ENCODE measurements at places on chromosomes 12 and 14. TPM values are rescaled to one million over a fixed set of nuclear protein-coding genes. Genes with fewer than 3 reads are reported as not detected.

Gene TEAD4
- 3.8 TPM for total RNA-seq

GRCh38 chr14:106876711-106877110 is 1350.3 kb downstream of the TMEM121 start:
- no peak overlapping the region for H3K4me3 ChIP-seq
- H3K27me3 ChIP-seq = peaks cover 26% of the 10 kb centered on the region
- H3K27ac ChIP-seq = no peak overlapping the region
- H3K36me3 ChIP-seq = no peaks in the 10 kb centered on the region
- DNase-seq = no peak

GRCh38 chr12:116443821-116444589 is 115.2 kb upstream of the MAP1LC3B2 start:
- no peak overlapping the region for H3K27ac ChIP-seq
- peaks cover 8% of the 10 kb centered on the region for H3K4me1 ChIP-seq
- DNase-seq = peak; percentile 47
- H3K36me3 ChIP-seq = no peaks in the 10 kb centered on the region

DNA sequence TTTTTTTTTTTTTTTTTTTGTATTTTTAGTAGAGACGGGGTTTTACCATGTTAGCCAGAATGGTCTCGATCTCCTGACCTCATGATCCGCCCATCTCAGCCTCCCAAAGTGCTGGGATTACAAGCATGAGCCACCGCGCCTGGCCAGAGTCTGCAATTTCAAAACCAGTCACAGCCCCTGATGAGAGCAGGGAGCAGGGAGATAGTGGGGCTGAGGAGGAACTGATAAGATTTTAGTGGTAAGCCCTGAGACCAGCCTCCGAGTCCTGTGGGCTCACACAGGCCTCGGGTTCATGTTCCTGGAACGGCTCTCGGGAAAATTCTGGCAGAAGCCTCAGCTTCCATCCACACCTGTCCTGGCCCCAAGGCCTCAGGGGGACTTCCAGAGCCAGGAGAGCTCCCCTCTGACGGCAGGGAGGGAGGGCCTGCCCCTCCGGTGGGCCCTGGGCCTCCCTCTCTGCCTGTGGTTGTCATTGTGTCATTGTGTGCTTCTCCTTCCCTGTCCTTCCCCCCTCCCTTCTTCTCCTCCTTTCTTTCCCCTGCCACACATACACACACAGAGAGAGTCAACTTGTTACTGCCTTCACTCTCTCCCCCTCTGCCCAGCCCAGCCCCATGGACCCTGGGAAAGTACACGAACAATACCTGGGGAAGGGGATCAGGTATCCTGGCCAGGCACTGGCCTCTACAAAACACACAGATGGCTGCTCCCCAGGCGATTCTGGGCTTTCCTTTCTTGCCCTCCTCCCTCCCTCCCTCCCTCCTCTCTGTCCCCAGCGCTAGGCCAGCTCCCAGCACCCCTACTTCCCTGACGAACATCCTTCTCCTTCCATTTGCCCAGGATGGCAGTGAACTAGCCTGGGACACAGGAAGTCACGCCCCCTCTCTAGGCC is 294.1 kb downstream of the DPF3 start:
- H3K27ac ChIP-seq = no peak overlapping the region
- peaks cover 10% of the 10 kb centered on the region for H3K27me3 ChIP-seq
- H3K4me3 ChIP-seq = no peak overlapping the region

Gene INSM2
- total RNA-seq = not detected

DNA sequence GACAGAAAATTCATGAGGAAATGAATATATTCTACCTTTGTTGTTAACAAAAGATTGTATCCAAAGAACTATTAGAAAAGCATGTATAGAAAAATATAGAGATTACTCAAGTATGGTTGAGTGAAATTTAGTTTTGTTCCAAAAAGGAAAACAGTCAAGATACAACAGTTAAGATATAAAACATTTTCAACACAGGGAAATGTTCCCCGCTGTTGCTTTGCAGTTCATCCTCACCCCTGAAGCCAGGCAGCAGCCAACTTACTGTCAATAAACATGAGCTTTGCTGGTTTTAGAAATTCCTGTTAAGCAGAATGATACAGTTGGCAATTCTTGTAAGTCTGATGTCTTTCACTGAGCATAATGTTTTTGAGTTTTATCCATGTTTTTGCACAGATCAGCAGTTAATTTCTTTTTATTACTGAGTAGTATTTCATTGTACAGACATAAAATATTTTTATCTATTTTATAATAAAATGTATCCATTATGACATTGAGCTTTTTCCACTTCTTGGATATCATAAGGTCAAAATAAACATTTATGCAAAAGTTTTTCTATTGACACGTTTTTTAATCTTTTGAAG is 1.2 kb upstream of the CLEC2B start:
- H3K4me3 ChIP-seq = peak overlapping the region; percentile 82
- H3K4me1 ChIP-seq = peaks cover 16% of the 10 kb centered on the region
- H3K27ac ChIP-seq = peak overlapping the region; percentile 93
- H3K27me3 ChIP-seq = no peaks in the 10 kb centered on the region
- H3K36me3 ChIP-seq = peaks cover 2% of the 10 kb centered on the region
- DNase-seq = no peak

DNA sequence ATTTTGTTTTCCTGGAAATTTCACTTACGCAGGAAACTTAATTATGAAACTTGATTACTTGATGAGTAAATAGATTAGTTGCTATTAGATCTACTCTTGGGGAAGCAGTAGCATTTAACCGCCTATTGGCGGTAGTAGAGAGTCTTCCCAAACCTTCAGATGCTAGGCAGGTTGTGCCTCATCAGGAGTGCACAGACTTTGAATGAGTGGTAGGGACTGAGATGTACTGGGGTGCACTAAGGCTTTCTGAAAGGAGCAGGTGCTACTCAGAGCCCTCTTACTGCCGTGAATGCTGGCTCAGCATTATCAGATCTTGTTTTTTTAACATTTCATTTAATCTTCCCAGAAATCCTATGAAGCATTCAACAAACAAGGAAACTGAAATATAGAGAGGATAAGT is 7.7 kb downstream of the GATC start:
- no peak overlapping the region for H3K27ac ChIP-seq
- no peak overlapping the region for H3K4me3 ChIP-seq
- H3K4me1 ChIP-seq = peaks cover 15% of the 10 kb centered on the region
- DNase-seq = no peak

GRCh38 chr14:100834794-100835547 is 9.1 kb downstream of the MEG3 start:
- H3K4me3 ChIP-seq = no peak overlapping the region
- H3K36me3 ChIP-seq = no peaks in the 10 kb centered on the region
- no peak overlapping the region for H3K27ac ChIP-seq
- no peaks in the 10 kb centered on the region for H3K4me1 ChIP-seq

Gene PRR13
- total RNA-seq = 218 TPM

Gene MUCL1
- total RNA-seq = not detected

Gene PRB2
- not detected for total RNA-seq

Gene CD27
- total RNA-seq = 36.5 TPM

Gene CLEC14A
- not detected for total RNA-seq

Gene KRT79
- not detected for total RNA-seq

Gene CALCOCO1
- total RNA-seq = 21.2 TPM

DNA sequence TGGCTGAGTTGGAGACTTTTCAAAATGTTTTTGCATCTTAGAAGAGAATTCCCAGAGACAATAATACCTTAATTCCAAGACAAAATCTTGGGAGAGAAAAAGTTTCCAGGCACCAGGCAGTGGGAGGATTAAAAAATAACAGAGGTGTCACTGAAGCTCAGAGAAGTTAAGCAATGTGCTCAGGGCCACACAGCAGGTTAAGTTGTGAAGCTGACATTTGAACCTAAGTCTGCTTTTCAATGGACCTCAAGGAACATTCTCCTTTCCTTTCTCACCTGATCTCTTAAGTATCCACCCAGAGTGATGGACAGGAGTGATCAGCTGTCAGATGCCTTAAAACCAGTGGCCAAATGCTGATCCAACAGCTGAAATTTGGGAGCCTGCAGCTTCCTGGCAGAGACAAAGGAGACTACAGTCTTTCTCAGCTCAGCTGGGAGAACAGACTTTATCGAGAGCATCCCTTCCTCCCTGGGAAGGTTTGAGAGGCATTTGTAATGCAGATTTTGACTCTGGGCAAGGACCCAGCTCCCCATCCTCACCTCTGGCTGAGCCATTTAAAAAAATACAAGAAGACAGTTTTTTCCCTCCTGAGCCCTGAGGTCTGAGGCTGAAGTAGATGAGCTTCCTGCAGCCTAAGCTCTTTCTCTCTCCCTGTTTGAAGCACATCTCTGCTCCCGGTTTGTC is 174.9 kb upstream of the RPH3A start:
- no peaks in the 10 kb centered on the region for H3K36me3 ChIP-seq
- H3K4me1 ChIP-seq = no peaks in the 10 kb centered on the region
- H3K27ac ChIP-seq = no peak overlapping the region
- H3K4me3 ChIP-seq = no peak overlapping the region

DNA sequence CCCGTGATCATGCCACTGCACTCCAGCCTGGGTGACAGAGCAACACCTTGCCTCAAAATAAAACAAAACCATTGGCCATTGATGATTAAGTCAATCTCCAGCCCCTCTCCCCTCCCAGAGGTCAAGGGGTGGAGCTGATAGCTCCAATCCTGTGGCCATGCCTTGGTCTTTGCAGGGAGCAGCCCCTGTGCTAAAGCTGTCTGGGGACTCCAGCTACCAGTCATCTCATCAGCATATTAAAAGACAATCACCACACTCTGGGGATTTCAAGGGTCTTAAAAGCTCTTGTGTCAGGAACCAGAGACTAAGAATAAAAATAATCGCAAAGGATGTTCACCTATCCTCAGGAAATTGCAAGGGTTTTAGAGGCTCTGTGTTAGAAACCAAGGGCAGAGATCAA is 30.6 kb downstream of the HCAR2 start:
- no peaks in the 10 kb centered on the region for H3K36me3 ChIP-seq
- peaks cover 3% of the 10 kb centered on the region for H3K27me3 ChIP-seq
- no peak overlapping the region for H3K27ac ChIP-seq
- no peak for DNase-seq
- H3K4me3 ChIP-seq = no peak overlapping the region
- H3K4me1 ChIP-seq = no peaks in the 10 kb centered on the region

GRCh38 chr12:122610207-122610606 is 83.2 kb downstream of the KNTC1 start:
- no peaks in the 10 kb centered on the region for H3K27me3 ChIP-seq
- no peak overlapping the region for H3K27ac ChIP-seq
- no peak for DNase-seq
- no peak overlapping the region for H3K4me3 ChIP-seq
- no peaks in the 10 kb centered on the region for H3K4me1 ChIP-seq

DNA sequence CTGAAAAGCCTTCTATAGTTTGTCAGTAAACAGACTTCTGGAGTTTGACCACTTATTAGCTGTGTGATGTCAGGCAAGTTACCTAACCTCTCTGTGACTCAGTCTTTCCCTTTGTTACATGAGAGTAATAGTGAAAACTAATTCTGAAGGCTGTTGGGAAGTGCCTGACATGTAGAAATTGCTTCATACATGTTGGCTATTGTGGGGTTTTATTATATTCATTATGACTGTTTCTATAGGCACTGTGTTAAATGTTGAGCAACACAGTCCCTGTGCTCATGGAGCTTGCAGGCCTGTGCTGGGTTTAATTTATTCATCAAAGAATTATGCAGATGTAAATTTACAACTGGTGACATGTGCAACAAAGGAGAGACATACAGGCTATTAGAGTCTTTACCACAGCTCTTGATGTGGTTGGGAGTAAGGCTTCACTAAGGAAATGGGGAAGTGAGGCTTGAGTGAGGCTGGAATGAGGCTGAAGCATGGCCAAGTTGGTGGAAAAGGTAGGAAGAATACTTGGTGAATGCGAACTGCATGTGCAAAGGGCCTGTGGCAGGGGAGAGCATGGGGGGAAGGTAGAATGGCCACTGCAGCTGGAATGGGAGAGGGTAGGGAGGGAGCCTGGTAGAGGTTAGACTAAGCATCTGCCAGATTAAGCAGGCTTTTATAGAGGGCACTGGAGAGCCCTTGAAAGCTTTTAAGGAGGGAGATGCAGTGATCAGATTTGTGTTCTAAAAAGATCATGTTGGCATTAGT is 236.4 kb upstream of the CRY1 start:
- H3K27ac ChIP-seq = peak overlapping the region; percentile 8
- DNase-seq = no peak
- no peaks in the 10 kb centered on the region for H3K27me3 ChIP-seq
- H3K4me3 ChIP-seq = no peak overlapping the region
- H3K4me1 ChIP-seq = peaks cover 63% of the 10 kb centered on the region

DNA sequence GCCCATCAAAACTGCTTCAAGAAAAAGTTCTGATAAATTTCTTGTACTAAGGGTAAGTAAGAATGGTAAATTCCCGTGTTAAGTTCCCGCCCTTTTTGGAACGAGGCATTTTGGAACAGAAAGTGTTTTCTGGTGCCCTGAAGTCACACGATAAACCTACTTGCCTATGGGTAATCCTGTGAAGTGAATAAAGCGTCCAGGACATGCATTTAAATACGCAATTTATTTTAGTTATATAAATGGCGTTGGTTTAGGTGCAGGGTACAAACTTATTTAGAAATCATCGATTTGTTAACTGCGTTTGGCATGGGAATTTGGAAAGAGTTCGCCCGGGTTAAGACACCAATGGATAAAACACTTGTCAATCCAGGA is 715 bp upstream of the RAP1B start:
- peak overlapping the region; percentile 91 for H3K4me3 ChIP-seq
- DNase-seq = peak; percentile 27
- H3K4me1 ChIP-seq = peaks cover 32% of the 10 kb centered on the region
- no peaks in the 10 kb centered on the region for H3K27me3 ChIP-seq
- H3K36me3 ChIP-seq = peaks cover 24% of the 10 kb centered on the region

GRCh38 chr12:16857456-16857923 is 251.5 kb upstream of the LMO3 start:
- H3K36me3 ChIP-seq = no peaks in the 10 kb centered on the region
- no peak overlapping the region for H3K4me3 ChIP-seq
- no peaks in the 10 kb centered on the region for H3K4me1 ChIP-seq

DNA sequence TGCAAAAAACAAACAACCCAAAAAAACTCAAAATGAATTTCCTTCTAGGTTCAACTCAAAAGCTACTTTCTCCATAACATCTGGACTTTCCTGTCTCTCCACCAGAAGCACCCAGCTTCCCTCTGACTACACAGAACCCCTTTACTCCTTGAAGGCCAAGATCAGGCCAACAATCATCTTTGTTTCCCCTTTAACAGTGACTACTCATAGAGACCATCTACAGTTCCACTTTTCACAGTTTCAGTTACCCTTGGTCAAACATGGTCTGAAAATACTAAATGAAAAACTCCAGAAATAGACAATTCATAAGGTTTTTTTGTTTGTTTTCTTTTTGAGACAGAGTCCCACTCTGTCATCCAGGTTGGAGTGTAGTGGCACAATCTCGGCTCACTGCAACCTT is 11.8 kb downstream of the GCH1 start:
- peaks cover 62% of the 10 kb centered on the region for H3K4me1 ChIP-seq
- no peak for DNase-seq
- H3K27me3 ChIP-seq = no peaks in the 10 kb centered on the region
- no peak overlapping the region for H3K27ac ChIP-seq
- peaks cover 1% of the 10 kb centered on the region for H3K36me3 ChIP-seq

GRCh38 chr14:100674428-100674827 is 52.3 kb upstream of the DLK1 start:
- peaks cover 34% of the 10 kb centered on the region for H3K27me3 ChIP-seq
- no peak overlapping the region for H3K4me3 ChIP-seq
- no peak overlapping the region for H3K27ac ChIP-seq
- peaks cover 2% of the 10 kb centered on the region for H3K4me1 ChIP-seq
- DNase-seq = no peak
- no peaks in the 10 kb centered on the region for H3K36me3 ChIP-seq
